Left cardiac atrium (tissue), 4 donors: ENCODE measurements at places on chromosomes 5 and 9. TPM values are rescaled to one million over a fixed set of nuclear protein-coding genes. Genes with fewer than 3 reads are reported as not detected.

The THBS4 gene
- 9.2 TPM for total RNA-seq

- DNase-seq = peak; percentile 42
Measured at GRCh38 chr9:96344458-96345180, 38.9 kb downstream of the SLC35D2 start.

- DNase-seq = no peak
Measured at GRCh38 chr5:129244478-129244877, 149.9 kb downstream of the ISOC1 start.

DNA sequence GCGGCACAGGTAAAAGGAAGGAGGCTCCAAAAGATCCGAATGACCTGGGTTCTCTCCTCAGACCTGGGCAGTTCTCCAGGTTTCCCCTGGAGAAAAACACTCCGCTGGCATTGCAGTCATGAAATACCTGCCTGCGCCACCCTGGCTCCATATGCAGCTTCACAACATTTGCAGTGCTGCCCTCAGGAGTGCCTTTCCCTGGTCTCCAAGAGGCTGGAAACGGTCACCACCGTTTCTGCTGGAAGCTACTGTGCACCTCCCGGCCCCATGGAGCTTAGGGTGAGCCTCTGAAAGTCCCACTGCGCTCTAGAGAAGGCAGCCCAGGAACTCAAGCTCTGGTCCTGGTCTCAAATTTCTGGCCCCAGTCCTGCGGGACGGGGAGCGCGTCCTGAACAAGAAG is 670 bp downstream of the UGT3A1 start:
- DNase-seq = no peak

DNA sequence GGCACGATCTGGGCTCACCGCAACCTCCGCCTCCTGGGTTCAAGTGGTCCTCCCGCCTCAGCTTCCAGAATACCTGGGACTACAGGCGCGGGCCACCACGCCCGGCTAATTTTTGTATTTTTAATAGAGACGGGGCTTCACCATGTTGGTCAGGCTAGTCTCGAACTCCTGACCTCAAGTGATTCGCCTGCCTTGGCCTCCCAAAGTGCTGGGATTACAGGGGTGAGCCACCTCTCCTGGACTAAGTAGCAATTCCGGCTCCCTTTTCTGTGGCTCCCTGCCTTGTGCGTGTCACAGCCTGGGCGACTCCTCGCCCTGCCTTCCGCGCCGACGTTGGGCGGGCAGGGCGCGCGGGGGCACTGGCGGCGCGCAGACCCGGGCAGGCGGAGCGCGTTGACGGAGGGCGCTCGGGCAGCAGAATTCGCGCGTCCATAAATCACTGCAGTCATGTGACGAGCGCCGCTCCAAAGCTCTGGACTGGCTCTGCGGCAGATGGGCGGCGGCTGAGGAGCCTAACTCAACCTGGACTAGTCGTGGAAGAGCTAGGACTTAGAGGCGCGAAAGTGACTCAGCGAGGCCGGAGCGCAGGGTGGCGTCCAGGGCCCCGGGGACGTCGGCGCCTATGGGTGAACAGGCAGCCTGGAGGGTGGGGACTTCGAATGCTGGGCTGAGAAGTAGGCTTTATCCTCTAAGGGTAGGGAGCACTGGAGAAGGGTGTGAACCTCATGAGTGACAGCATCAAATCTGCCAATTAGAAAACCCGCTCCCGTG is 1.4 kb upstream of the CIZ1 start:
- peak; percentile 81 for DNase-seq

DNA sequence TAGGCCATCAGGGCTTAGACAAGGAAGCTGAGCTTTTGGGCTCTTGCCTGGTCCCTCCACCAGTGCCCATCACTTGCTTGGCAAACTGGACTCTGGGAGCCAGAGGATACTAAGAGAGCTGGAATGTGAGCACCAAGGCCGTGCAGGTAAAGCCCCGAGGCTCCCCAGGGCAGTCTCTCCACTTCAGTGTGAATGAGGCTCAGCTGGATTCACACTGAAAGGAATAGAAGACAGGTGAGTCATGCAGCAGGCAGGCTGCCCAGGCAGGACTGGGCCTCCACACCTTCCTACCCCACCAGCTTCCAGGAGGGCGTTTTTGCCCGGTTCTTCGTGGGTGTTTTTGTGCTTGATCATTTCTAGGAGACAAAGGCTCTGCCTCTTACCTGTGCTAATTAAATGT is 7.3 kb upstream of the CTSV start:
- DNase-seq = peak; percentile 36

DNA sequence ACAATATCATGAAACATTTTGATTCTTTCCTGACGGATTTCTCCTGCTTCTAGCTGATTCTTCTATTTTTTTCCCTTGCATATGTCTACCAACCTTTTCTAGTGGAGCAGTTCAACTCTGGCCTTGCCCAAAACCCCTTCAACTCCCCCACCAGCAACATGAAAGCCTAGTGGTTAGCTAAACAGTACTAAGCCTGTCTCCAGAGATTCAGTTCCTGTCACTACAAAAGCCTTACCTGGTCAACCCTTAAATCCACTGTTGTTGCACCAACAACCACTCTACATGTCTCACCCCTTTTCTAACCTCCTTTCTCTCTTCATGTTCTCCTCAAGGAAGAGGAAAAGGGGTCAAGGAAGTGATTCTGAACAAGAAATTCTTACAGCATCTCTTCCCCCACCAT is 74.8 kb upstream of the PIK3R1 start:
- no peak for DNase-seq

DNA sequence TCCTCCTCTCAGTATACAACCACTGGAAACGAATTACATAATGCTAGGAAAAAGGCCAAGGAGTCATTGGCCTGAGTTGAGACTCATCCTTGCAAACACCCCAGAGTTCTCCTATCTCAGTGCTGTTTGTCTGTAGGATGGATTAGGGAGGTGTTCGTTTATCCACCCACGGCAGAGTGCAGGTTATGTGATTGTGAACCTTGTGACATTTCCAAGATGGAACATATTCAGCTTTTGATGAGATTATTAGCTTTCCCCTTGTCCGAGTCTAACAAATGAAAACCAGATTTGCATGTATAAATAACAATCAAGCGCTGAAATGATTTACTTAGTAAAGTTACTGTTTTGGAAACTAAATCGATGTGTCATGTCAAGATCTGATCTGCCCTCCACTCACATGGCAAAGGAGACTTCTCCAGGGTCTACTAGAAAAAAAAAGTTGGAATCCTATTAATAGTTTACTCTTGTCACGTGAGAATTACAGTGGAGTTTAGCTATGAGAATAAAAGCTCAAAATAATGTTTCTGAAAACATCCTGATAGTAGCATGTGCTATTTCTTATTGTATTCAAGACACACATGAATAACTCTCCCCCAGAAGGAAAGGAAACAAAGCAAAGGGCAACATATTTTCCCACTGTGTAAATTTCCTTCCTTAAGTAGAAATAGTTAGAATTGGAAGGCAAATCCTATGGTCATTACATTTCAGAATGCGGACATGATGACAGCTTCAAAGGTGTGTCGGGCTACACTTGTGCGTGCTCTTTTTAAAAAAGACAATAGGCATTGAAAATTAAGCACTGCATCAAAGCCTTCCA is 600.4 kb downstream of the EBF1 start:
- no peak for DNase-seq

DNA sequence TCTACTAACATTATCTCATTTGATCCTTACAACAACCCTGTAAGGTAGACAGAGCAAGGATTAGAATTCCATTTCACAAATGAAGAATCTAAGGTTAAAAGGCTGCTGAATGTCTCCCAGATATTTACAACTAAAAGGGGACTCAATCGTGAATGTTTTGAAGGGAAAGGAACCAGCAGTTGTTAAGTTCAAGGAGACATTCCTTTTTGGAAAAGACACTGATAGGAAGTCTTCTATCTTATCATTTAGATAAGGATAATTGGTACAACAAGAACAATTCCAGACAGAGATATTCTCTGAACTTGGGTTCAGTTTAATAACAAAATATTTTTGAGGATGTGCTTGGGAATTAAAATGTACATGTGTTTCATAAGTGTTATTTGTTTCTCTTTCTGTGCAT is 37.5 kb upstream of the CER1 start:
- DNase-seq = no peak

The FCN2 gene
- 2.0 TPM for total RNA-seq

GRCh38 chr9:87338088-87338989 is 159.3 kb upstream of the DAPK1 start:
- no peak for DNase-seq

GRCh38 chr5:143065185-143065965 is 295.2 kb downstream of the ARHGAP26 start:
- DNase-seq = peak; percentile 42

- no peak for DNase-seq
Measured at GRCh38 chr9:133306242-133307204, 29.5 kb downstream of the SURF6 start.

- DNase-seq = no peak
Measured at GRCh38 chr5:181105391-181106025, 25.5 kb downstream of the OR2V1 start.

DNA sequence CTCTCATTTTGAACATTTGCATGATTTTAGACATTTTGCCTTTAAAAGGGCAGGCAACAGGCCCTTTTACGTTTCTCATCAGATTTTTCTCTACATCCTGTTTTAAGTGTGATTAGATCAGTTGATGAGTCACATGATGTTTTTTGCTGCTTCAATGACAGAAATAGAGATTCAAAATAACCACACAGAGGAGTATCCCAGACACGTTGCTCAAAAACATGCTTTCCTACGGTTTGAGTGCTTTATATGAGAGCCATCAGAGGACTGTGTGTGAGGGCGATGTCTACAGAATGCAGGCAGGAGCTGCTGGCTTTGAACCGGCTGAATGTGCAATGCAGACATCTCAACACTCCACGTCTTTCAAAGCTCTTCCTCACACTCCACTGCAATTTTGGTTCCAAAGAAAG is 42.1 kb downstream of the OTULIN start:
- no peak for DNase-seq

DNA sequence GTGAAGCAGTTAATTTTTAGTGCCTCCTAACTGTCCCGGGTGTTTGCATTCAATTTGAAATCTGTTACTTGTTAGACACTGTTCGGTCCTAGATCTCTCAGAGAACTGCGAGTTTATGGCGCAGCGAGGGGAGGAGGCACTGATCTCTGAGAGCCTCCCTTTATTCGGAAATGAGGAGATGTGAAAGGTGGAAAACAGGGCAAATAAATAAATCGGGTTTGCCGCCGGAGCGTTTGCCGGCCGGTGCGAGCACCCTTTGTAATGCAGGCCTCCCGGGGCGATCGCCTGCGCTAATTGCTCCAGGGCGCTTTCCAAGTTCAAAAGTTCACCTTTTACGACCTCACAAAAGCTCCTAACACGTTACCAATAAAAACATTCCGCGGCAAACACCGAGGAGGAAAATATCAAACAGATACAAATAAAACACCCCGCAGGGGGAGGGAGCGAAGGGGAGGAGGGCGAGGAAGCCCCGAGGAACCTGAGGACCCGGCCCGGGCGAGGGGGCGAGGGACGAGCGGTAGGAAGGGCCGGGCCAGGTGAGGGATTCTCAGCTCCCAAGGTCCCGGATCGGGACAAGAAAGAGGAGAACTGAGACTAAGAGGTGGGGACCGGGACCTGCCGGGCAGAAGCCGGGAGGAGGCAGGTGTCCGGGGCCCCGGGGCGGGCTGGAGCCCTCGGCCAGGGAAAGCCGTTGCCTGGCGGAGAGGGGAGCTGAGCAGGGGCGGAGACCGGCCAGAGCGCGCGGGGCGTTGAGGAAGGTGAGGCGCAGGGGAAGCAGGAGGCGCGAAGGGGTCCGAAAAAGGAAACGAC is 1.4 kb downstream of the NR6A1 start:
- no peak for DNase-seq

The GALNT12 gene
- 1.1 TPM for total RNA-seq

DNA sequence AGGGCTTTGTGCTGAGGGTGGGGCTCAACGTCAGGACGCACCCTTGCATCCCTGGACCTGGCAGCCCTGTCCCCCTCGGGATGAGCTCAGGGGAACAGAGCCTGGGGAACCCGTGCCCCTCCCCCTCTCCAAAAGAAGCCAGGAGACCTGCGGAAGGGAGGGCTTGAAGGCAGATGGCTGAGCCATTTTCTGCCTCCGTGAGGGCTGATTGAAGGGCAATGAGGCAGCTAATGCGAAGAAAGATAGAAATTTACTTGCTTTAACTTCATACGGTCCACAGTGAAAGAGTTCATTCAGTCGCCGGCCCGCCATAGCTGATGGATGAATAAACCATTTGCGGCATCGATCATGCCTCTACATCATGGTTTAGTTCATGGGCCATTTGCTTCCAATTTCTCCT is 28.8 kb downstream of the ASS1 start:
- DNase-seq = no peak

- DNase-seq = no peak
Measured at GRCh38 chr9:22119522-22120158, 110.5 kb upstream of the CDKN2B start.

DNA sequence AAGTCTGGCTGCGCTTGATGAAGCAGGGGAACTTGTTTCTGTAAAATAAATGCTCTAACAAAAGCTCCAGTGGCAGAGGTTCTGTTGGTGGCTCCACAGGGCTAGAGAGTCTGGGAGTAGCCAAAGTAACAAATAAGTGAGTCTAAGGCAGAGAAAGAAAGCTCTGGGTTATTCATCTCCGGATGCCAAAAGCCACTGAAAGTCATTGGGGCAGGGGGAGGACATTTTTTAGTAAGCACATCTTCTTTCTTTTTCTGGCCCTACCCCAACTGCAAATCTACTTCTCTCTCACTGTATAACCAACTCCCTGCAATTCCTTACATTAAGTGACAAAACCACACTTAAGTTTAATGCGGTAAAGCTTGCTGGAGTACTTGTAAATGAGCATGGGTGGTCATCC is 141.6 kb downstream of the INSYN2B start:
- DNase-seq = no peak

The DAB2IP gene
- 41.6 TPM for total RNA-seq

DNA sequence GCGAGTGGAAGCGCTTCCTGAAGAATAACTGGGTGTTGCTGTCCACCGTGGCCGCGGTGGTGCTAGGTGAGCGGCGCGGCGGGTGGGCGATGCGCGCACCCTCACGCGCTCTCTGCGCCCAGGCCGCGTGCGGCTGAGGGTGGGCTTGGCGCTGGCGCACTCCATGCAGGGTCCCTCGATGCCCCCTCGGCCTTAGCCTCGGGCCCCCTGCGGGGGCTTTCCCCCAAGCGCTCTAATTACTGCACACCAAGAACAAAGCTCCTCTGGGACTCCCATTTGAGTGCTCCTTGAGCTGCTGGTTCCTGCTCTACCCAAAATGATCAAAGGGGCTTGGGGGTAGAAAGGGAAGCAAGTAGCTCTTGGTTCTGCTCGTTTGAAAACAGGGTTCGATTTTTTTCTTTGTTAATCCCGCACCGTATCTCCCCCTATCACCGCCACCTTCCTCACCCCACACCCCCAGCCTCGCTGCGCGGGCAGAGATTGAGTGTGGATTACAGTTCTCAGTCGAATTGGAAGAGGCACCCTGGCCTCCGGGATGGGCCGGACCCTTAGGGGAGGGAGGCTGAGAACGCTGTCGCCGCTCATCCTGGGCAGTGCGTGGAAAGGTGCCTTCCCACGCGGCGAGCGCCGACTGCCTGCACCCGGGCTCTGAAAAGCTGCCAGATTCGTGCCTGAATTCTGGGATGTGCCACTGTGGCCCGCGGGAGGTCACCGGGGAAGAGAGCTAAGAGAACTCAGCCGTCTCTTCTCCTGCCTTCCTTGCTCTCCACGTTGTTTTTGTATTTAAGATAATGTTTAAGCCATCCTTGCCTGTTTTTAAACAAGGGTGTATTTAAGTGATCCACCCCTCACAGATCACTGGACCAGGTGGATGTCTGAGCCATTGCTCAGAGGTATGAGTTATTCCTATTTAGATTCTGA is 697 bp downstream of the SLC1A1 start:
- DNase-seq = peak; percentile 26
